ENCODE measurements at places on chromosomes 2 and 18.

GRCh38 chr2:183088061-183088460 is 9.5 kb downstream of the DUSP19 start:
- DNase-seq: no peak

DNA sequence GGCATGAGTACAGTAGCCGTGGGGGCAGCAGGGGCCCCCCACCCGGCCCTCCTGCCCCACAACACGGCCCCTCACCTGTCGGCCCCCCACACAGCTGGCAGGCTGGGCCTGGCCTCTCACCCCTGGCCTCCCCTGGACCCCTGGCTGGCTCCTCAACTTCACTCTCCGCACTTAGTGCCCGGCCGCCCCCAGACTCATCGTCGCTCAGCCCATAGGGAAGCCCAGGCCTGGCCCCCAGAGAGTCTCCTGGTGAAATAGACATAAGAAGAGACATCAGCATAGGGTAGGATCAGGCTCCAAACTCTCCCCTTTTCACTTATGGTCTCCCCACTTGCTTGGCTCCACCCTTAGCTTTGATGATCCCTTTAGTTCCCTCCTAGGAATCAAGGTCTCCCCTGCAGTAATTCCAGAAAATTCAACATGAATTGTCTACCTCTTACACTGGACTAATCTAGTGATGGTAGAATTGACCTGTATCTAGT is 1.7 kb downstream of the ZNF513 start:
- no peak for DNase-seq

DNA sequence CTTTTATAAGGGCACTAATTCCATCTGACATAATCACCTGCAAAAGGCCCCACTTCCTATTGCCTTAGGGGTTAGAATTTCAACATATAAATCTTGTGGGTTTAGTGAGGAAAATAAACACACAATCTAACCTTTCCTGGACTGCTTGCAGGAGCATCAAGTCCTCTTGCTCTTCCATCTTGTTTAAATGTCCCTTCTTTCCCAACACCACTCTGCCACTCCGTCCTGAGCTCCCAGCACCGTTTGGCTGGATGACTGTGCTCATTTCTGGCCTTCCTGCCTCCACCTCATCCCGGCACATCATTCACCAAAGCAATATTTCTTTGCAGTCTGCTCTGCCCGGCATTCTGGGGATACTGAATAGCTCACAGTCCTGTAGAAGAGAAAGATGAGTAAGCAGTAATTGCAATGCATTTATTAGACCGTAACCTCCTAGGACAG is 247.8 kb downstream of the BCL2 start:
- DNase-seq: no peak

DNA sequence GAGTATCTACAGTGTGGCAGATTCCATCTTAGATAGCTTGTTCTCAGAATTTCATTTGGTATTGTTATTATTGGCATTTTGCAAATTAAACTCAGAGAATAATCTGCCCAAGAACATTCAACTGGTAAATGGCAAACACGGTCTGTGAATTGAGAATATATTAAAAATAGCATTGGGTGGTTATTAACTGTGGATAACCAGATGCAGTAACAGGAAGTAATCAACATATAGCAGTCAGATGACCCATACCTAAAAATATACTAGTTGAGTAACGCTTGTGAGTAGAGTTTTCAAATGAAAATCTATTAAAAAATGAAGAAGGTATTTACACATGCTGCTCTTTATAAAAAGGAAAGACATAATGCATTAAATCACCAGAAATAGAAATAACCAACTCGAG is 129.5 kb downstream of the ZNF804A start:
- no peak for DNase-seq

GRCh38 chr2:7256377-7256776 is 339.2 kb downstream of the RNF144A start:
- DNase-seq: no peak

GRCh38 chr2:33135645-33136044 is 188.9 kb downstream of the LTBP1 start:
- DNase-seq: no peak

GRCh38 chr18:56492136-56492535 is 146.3 kb downstream of the TXNL1 start:
- no peak for DNase-seq

GRCh38 chr2:160292225-160292624 is 92.2 kb upstream of the ITGB6 start:
- DNase-seq: no peak

- no peak for DNase-seq
Measured at GRCh38 chr18:63195326-63196159, 124.0 kb downstream of the BCL2 start.

DNA sequence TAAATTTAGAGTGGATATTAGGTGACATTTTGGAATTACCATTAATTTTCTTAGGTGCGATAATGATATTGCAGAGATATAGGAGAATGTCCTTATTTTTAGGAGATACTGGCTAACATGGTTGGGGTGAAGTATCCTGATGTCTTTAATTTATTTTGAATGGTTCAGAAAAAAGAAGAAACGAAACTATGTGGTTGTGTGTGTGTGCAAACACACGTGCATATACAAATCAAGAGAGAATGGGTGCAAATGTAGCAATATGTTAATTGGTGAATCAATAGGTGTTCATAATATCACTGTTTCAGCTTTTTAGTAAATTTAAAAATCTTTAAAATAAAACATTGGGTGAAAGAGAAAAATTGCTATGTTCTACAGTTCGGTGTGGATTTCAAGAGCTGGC is 140.9 kb downstream of the DIS3L2 start:
- DNase-seq: no peak

DNA sequence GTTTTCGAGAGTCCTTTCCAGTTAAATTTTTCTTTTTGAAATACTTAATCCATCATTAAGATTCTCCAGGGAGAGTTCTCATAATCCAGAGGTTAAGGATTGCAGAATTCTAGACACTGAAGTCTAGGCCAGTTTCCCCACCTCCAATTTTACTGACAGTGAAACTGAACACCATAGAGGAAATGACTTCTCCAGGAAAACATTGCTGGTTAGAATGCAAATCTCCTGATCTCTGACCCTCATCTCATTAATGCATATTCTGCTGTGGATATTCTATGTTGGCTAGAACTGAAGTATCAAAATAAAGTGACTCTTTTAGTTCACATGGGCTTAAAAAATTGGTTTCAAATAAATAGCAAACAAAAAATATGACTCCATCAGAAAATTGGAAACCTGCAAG is 105.8 kb upstream of the UGP2 start:
- DNase-seq: no peak

- DNase-seq: no peak
Measured at GRCh38 chr2:118812552-118812951, 34.9 kb downstream of the EN1 start.

- no peak for DNase-seq
Measured at GRCh38 chr2:43105586-43106558, 120.5 kb downstream of the ZFP36L2 start.

- no peak for DNase-seq
Measured at GRCh38 chr18:23716516-23716915, 27.3 kb downstream of the LAMA3 start.

DNA sequence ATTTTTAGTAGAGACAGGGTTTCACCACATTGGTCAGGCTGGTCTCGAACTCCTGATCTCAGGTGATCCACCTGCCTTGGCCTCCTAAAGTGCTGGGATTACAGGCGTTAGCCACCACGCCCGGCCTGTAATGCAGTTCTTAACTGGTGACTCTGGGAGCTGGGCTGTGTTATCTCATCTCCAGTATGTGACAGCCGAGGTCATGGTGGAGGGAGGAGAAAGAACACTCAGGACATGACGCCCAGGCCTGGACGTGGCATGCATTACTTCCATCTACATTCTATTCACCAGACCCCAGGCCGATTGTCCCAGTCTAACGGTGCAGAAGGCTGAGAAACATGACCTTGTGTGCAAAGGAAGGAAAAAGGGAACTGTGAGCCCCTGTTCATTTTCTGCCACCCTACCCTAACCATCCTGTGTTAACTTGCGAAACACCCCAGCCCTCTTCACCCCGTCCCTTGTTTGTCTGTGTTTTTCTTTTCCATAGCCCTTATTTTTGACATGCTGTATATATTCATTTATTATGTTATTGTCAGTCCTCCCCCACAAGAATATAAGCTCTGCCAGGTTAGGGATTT is 88.1 kb upstream of the ASAP2 start:
- DNase-seq: no peak

DNA sequence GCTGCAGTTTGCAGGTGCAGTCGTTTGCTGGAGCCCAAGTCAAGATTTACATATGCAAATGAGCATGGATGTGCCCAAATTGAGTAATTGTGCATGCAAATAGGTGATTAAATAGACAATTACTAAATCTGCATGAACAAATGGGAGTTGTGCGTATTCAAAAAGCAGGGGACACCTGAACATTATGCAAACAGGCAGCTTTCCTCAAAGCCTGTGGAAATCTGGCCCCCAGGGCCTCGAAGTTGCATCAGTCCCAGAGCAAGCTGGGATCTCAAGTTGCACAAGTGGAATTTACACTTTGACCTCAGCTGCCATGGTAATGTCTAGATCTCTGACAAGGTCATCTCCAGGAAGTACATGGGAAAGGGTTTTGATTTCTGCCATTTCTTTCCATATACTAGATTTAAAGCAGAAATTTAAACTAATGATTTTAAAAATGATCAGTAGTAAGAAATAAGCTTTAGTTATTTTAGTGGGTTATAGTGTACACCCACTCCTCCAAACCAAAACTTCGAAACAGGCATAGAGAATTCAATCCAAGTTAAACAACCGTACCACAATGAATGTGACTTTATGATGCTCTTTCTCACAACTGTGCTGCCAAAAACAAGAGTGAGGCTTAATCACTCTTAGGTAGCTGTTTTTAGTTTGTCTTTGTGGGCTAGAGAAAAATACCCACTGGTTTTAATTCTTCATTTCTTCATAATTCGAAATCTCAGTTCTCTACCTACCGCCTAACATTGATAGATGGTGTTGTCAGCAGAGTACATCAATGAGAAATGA is 110.7 kb downstream of the RND3 start:
- DNase-seq: no peak

- no peak for DNase-seq
Measured at GRCh38 chr2:9722451-9722850, 91.7 kb upstream of the YWHAQ start.
